ENCODE measurements at places on chromosomes 6 and 20.
A peak's percentile ranks its signal among the peaks of the same experiment; 100 is the strongest.

- no peak for DNase-seq
Measured at GRCh38 chr20:36147690-36148089, 6.8 kb upstream of the EPB41L1 start.

- DNase-seq, result no peak
Measured at GRCh38 chr6:138821519-138821918, 25.6 kb downstream of the ECT2L start.

- DNase-seq, result peak; percentile 39
Measured at GRCh38 chr6:50602292-50602691, 111.0 kb upstream of the TFAP2D start.

DNA sequence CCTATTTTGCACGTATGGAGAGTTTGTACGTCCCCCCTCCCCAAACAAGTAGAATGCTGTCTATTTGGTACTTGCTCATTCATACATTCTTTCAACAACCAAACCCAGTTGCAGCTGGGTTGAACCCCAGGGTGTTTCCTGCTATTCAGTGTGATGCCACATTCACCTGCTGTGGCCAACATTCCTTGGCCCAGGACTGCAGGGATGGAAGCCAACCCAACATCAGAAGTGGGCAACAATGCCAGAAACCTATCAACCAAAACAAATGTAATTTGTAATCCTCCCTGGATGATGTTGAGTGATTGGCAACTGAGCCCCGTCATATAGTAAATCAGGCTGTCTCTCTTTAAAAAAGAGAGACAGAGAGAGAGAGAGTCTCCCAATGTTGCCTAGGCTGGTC, 8.9 kb downstream of the NT5E start:
- no peak for DNase-seq

DNA sequence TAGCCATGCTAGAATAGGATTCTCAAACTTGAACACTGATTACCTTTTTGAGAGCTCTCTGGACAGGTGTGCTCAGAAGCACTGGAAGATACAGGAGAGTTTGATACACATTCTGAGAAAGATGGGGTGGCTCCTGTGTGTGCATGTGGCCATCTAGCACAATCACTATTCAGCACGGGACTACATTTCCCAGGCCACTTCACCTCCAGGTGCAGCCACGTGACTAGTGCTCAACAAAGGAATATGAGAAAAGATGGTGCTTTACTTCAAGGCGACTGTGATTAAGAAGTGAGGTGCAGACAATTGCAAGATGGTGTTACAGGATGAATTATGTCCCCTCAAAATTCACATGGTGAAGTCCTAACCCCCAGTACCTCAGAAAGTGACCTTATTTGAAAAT, 103.8 kb downstream of the BACH2 start:
- DNase-seq, result no peak

DNA sequence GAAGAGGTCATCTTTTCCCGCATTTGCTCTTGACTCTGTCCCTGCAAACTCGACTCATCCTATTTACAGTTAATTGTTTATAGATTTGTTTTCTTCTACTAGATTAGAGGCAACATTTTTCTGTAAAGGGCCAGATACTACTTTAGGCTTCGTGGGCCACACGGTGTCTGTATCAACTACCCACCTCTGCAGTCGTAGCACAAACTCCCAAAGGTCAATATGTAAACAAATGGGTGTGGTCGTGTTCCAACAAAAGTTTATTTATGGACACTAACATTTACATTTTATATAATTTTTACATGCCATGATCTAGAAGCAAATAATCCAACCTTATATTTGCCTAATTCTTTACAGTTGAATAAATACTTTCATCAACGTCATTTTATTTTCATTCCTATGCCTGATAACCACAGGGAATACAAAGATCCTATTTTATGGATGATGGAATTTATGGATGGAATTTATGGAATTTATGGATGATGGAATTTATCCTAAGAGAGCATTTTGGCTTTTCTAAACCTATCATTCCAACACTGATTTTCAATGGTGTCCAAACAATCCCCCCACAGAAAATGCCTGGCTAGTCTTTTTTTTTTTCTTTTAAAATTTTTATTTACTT, 232.8 kb downstream of the MYLK4 start:
- DNase-seq, result no peak

DNA sequence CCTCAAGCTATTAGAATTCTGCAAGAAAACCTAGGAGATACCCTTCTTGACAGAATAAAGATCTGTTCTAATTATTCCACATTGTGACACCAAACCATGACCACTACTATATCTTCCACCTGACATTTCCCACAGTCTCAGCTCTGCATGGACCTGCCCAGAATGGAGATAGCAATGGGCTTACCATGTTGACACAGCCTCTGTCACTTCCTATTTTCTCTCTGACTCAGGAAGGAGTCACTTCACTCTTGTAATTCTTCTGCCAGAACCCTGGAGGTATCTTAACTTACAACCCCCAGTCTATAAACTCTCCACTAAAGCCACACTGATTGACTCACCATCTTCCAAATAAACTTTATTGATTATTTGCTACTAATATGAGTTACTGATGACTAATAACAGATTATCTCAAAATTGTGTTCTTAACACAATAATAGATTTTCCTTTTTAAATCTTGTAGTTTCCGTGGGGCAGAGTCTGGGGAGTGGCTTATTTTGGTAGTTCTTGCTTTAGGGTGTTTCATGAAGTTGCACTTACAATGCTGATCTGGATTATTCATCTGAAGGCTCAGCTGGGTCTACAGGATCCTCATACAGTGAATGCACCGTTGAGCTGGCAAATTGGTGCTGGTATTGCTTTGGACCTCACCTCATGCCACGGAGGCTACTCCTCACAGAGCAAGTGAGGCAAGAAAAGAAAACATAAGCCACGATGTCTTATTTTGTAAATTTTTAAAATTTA, 869.9 kb downstream of the KIF16B start:
- DNase-seq, result no peak

DNA sequence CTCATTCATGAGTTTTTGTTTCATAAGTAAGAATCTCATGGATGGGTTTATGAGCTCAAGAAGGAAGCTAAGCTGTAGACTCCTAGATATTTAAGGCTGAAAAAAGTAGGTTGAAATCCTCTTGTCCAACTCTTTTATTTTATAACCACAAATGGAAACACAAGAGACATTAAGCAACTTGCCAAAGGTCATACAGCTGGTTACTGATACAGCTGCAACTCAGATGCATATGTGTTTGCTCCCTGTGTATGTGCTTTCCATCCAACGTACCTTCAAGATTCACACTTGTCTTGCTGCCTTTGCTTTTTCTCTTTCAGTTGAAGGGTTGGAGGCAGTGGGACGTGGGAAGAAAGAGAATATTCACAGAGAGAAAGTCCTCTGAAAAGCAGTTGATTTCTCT, 153.5 kb upstream of the STMND1 start:
- no peak for DNase-seq

DNA sequence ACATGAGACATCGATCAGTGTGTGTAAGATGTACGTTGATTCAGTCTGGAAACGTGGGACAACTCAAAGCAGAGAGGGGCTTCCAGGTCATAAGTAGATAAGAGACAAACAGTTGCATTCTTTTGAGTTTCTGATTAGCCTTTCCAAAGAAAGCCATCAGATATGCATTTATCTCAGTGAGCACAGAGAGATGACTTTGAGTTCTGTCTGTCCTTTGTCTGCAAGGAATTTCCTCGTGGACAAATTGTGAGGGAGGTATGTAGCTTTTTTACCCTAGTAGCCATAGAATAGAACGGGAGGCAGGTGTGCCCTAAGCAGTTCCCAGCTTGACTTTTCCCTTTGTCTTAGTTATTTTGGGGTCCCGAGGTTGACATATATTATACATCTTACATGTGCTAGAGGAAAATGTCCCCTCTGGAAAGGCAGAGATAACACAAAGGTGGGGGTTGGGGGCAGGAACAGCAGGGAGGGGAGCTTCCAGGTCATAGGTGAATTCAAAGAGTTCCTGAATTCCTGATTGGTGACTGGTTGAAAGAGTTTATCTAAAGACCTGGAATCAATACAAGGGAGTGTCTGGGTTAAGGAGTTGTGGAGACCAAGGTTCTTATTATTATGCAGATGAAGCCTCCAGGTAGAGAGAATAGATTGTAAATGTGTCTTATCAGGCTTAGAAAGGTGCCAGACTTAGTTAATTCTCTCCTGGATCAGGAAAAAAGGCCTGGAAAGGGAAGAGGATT, 237.0 kb downstream of the NFATC2 start:
- DNase-seq, result no peak

DNA sequence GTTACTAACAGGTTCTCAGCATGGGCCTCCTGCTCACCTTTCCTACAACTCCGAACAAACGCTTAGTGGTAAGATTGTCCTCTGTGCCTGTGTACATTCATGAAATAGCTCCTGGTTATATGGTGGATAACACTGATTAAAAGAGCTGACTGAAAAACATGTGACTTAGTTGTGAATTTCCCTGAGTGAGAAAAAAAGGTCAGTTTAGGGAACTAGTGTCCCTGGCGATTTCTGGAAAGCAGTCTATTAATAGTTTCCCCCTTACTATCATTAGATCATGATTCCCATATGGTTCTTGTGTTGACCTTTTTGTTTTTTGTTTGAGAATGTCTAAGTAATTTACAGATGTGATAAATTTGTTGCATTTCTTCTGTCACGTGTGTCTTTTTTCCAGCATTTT, 15.6 kb downstream of the SNRPC start:
- no peak for DNase-seq

- no peak for DNase-seq
Measured at GRCh38 chr6:64817525-64817924, 889.5 kb downstream of the EYS start.

DNA sequence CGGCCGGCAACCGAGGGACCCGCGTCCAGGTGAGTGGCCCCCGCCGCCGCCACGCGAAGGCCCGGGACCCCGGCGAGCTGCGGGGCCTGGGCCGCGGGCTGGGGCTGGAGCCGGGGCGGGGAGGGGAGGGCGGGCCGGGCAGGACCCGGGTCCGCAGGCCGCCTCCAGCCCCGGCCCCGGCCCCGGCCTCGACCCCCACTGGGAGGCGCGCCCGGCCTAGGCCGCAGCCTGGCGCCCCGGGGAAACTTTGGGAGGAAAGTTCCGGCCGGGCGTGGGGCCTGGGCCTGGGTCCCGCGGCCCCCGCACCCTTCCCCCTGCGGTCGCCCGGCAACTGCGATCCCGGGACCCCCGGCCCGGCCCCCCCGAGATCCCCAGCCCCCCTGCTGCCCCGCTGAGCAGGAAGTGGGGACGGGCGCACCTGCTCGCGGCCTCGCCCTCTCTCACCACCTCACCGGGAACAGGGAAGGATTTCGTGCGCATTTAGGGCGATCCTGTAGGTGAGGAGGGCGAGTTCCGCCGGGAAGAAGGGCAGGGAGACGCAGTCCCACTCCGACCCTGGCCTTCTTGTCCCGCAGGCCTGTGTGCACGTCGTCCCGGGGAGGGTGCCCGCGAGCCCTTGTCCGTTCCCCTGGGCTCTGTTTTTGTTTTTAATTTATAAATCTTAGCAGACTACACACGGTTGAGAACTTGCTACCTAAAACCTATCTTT, 402 bp downstream of the OSBPL2 start:
- no peak for DNase-seq

- no peak for DNase-seq
Measured at GRCh38 chr20:38000293-38000692, 33.0 kb downstream of the TTI1 start.

DNA sequence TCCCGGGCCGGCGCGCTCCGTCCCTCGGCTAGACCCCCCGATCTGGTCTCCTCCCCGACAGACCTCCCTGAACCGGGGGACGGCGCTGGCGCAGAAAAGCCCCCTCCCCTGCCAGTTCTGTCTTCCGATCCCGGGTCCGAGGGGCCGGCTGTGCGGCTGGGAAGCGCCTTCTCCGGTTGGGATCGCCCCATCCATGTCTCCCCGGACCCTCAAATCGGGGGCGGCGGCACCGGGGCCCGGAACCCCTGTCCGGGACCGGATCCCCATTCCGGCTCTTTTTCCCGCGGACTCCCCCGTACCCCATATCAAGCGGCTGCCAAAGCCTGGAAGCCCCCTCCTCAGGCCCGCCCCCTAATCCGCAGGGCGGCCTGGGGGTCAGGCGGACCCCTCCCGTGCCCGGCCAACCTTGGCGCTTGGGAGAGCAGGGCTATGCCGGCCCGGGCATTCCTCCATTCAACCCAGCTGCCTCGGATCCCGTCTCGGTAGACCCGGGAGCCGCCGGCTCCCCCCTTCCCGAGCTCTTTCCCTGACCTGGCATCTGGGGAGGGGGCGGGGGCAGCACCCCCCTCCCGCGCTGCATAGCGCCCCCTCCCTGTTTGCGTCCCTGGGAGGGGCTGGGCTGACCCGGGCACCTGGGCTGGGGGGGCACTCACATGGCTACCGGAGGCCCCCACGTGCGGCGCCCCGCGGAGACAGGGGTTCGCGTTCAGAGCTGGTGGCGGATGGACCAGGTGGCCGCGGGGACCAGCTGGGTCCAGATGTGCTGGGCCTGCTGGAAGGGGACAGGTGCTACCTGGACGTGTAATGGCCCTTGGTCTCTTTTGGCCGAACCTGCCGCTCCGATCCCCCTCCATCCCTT, 643 bp downstream of the DLGAP4 start:
- no peak for DNase-seq
